IMR-90 (cell line): ENCODE measurements at places on chromosomes 6 and 20. TPM values are rescaled to one million over a fixed set of nuclear protein-coding genes. Genes with fewer than 3 reads are reported as not detected.

TRIM40 gene
- total RNA-seq: not detected in 2 replicates

GRCh38 chr6:117976030-117976651 lies 69.1 kb downstream of the SLC35F1 start:
- DNase-seq: peak; percentile 44

DNA sequence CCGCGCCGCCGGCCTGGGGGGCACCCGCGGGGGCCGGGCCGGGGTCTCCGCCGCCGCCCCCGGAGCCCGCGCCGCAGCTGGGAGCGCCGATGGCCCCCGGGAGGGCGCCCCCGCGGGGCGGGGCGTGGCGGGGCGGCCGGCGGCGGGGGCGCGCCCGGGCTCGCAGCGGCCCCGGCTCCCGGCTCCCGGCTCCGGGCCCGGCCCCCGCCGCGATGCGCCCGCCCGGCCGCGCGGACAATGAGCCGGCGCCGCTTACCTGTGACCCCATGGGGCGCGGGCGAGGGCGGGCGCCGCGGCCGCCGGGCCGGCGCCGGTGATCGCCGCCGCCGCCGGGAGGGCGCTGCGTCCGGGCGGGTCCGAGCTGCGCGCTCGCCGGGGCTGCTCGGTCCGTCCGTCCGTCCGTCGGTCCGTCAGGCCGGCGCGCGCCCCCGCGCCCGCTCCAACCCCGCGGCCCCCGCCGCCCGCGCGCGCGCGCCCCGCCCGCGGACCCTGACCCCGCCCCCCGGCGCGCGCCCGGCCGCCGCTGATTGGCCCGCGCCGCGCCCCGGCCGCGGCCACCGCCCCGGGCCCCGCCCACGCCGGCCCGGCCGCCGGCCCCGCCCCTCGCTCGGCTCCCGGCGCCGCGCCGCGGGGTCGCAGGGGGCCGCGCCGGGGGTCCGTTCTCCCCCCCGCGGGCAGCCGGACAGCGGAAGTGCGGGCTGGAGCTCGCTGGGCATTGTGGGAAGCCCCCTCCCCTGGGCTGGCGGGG lies at the start of gene ZBTB46:
ZBTB46 (minus strand) TSS at position 424 of the 748 bp plus-strand sequence. CDS start 40,507 bp downstream, outside the sequence.
- DNase-seq: peak; percentile 49

DNA sequence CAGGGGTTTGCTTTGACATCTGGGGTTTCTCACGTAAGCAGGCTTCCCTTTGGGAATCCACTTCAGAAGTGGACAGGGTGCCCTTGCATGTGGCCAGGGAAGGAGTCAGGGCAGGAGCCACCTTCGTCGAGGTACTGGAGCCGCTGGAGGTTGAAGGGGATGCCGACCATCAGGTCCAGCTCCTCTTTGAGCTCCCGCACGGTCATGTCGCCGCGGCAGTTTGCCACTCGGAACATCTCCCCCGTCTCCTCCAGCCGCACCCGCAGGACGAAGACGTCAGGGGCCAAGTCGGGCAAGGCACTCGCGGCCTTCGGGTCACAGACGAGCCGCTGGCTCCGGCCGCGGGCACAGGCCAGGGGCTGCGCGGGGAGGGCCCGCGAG lies 360 bp downstream of the ANKRD60 start:
- DNase-seq: peak; percentile 33
